ENCODE measurements at places on chromosomes 6 and 20.

- peak; percentile 91 for DNase-seq
Observed at GRCh38 chr6:2245103-2245876, at the start of gene GMDS. GMDS (minus strand) TSS chr6:2245605.

- no peak for DNase-seq
Observed at GRCh38 chr20:20277894-20278335, 90.0 kb upstream of the INSM1 start.

- peak; percentile 58 for DNase-seq
Observed at GRCh38 chr6:37705239-37706051, 7.8 kb upstream of the MDGA1 start.

DNA sequence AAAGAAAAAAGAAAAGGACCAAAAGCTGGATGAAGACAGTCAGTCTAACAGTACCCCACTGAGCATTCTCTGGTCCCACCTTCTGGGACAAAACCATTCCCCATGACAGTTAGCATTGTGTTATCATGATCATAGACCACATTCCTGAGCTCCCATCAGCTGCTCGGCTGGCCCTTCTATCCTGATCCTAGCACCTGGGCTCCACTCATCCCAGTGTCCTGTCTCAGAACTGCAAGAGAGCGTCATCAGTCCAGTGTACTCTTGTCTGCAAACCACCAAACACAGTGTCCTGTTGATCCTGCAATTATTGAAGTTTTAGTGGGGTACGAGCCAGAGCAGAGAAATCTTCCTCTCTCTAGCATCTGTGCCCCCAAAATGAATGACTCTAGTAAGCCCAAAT lies 16.0 kb upstream of the TAAR1 start:
- no peak for DNase-seq

DNA sequence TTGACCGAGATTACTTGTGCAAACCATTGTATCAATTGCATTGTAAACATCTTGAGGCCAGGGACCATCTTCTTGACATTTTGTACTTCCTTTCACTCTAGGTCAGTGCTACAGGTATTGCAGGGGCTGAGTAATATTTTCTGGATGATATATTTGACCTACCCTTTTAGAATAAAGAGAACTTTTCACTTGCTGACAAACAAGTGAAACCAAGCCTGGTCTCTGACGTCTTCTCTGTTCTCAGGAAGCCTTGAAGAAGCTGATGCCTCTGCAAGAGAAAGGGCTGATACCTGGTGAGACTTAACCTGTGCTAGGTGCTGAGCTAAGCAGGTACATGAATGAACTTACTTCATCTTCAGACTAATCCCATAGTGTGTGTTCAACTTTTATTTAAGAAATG lies 60.5 kb upstream of the GGTLC1 start:
- no peak for DNase-seq

DNA sequence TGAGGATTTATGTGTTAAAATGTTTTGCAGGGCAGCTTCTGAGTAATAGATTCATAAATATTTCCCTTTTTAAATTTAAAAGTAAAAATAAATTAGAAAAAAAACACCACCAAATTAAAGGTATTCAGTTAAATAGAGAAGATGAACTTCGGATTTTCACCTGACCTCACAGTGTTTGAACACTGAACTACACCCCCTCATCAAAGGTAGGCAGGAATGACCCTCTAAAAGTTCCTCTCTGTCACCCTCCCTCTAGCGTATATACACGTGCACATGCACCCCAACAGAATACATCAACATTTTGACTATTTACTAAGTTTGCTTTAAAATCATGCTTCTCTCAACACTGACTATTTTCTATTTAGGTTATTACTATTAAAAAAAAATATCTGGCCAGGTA lies 528.3 kb downstream of the QKI start:
- no peak for DNase-seq

DNA sequence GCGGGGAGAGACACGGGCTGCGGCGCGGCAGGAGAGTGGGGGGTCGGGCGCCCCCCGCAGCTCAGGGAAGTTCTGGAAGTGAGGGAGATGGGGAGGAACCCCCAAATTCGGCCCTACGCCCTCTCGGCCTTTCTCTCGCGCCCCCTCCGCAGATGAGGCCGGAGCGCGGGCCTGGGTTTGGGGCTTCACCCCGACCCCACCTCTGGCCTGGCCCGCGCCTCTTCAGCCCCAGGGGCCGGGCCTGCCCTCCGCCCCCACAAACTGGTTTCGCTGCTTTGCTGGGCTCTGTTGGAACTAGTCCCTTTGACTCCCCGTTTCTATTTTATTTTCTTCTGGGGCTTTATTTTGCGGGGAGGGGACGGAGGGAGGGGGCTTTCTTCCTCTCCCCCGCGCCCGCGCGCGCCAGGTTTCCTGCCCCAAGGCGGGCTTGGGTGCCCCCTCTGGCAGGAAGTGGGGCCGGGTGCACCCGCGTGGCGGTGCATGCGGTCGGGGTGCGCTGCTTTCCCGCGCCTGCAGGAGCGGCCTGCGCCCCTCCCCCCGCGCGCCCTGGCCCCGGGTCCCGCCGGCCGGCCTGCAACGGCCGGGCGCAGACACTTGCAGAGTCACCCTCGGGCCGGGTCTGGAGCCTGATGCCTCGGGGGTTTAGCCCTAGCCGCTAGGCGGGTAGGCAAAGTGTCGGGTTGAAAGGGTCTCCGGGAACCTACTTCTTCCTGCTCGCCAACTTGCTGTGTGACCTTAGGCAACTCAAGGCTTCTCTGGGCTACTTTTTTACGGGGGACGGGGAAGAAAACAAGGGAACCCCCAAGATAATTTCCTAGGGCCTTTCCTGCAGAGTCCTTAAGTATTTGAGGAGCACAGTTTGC lies 1.3 kb downstream of the HMGA1 start:
- peak; percentile 74 for DNase-seq

DNA sequence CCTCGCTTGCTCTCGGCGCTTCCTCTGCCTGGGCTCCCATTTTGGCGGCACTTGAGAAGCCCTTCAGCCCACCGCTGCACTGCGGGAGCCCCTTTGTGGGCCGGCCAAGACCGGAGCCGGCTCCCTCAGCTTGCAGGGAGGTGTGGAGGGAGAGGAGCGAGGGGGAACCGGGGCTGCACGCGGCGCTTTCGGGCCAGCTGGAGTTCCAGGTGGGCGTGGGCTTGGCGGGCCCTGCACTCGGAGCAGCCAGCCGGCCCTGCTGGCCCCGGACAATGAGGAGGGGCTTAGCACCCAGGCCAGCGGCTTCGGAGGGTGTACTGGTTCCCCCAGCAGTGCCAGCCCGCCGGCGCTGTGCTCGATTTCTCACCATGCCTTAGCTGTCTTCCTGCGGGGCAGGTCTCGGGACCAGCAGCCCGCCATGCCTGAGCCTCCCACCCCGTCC lies 10.2 kb upstream of the SRPK1 start:
- DNase-seq: no peak

DNA sequence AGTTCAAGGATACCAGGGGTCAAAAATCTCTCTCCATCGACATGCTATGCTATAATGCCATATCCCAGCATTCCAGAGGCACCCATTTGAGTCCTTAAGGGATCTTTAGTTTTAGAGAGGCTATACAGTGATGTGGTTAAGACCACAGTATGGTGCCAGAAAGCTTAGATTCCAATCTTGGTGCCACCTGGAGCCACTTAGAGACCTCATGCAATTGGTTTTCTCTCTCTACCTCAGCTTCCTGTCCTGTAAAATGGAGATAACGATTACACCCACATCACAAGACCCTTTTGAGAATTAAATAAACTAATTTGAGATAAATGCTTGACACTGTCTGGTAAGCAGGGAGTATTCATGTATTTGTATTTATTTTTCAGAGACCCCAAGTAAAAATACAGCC lies 39.0 kb downstream of the PLAGL1 start:
- peak; percentile 26 for DNase-seq

DNA sequence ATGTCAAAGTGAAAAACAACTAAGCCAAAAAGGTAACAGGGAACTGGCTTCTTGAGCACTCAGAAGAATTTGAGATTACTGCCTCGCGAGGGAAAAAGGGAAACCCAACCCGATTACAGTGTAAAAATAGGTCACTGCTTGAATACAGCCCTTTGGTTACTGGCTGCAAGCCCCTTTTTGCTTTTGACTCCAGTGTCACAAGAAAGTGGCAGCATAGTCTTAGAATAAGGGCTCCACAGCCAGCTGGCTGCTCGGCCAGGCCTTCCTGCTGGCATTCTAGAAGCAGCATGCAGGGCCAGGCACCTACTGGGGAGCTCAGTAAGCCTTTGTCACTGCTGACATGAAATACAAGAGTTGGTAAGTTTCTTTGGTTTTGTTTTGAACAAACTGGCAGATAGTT lies 83.0 kb downstream of the ZHX3 start:
- DNase-seq: no peak

Measured in KBM-7 (cell line).